ENCODE measurements at places on chromosomes 2 and 18. TPM values are rescaled to one million over a fixed set of nuclear protein-coding genes. Genes with fewer than 3 reads are reported as not detected.

- no peak for DNase-seq
- H3K27me3 ChIP-seq = no peaks in the 10 kb centered on the region
- no peaks in the 10 kb centered on the region for H3K4me1 ChIP-seq
- H3K4me3 ChIP-seq = no peak overlapping the region
These were observed 35.3 kb downstream of the PAIP2B start for GRCh38 chr2:71191570-71191943.

DNA sequence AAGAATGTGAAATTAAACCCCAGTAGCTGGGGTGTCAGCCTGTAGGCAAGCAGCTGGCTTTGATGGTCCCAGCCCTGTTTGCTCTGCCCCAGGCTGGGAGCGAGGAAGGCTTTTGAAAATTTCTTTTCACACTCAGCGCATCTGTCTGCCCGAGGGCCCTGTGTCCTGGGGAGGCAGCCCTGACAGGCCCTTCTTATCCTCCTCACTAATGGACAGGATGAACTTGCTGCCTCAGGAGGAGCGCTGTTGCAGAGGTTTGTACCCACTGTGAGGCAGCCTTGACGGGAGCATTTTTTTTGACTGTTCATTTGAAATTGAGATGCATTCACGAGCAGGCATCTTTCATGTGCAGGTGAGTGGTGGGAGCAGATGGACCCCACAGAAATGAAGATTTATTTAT, 62.4 kb downstream of the SERPINB8 start:
- H3K4me1 ChIP-seq = no peaks in the 10 kb centered on the region
- no peak overlapping the region for H3K4me3 ChIP-seq
- peaks cover 26% of the 10 kb centered on the region for H3K27me3 ChIP-seq
- DNase-seq = no peak

- no peaks in the 10 kb centered on the region for H3K4me1 ChIP-seq
- no peaks in the 10 kb centered on the region for H3K27me3 ChIP-seq
- H3K27ac ChIP-seq = no peak overlapping the region
- no peak overlapping the region for H3K4me3 ChIP-seq
- no peaks in the 10 kb centered on the region for H3K36me3 ChIP-seq
These were observed 40.9 kb upstream of the TRIB2 start for GRCh38 chr2:12675801-12676200.

The PPP1R1C gene
- not detected for total RNA-seq
